ENCODE measurements at places on chromosomes 16 and 17.

DNA sequence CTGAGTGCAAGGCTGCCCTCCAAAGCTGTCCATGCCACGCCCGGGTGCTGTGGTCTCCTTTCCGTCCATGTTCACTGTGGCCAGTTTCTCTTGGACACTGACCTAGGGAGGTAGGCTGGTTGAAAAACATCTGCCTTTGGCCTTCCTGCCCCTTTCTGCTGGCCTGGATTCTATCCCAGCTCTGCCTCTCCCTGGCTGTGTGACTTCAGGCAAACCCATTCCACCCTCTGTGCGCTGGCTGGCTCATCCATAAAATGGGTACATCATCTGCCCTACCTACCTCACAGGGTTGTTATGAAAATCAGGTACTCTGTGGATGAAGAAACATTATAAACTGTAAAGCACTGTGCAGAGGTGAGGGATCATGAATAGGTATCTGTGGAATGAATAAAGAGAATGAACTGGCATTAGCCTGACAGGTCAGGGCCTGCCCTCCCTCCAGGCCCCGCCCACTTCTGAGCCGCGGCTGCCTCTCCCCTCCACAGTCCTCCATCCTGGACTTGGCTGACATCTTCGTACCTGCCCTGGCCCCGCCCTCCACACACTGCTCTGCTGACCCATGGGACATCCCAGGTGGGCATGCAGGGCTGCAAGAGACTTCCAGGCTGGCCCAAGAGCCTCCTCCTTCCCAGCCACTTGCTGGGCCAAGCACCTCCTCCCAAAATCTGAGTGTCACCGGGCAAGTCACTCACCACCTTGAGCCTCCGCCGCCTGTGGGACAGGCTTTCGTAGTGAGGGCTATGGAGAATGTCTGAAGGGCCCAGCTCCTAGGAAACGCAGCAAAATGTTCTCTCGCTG, 7.0 kb upstream of the SPATA20 start:
- no peak for DNase-seq

DNA sequence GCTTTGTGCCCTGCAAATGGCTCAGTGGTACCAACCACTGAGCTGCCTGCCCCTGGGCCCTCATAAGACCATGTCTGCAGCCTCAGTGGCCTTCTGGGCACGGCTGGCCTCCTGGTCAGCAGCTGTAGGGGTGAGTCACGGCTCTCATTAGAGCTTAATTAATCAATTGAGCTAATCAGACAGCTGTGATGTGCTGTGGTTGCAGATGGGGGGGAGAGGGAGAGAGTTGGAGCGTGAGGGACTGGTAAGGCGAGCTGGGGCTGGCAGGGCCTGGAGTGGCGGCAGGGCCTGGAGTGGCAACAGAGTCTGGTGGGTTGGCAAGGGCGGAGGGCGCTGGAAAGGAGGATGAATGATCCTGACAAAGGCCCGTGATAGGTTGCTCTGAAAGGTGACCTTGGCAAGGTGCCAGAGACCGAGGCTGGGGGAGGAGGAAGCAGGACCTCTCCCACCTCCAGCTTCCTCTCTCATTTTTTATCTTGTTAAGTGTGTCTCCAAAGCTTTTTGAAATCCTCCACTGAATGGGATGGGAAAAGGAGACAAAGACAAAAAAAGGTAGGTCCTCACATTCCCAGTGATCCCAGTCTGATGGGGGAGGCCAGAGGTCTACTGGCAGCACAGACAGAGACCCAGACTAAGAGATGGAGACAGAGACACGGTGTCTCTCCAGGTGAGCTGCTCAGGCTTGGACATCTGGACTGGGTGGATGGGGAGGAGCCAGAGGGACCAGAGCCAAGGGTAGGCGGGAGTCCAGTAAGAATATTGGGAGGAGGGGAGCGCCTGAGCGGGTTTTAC, 41.6 kb downstream of the DCAKD start:
- DNase-seq: no peak

DNA sequence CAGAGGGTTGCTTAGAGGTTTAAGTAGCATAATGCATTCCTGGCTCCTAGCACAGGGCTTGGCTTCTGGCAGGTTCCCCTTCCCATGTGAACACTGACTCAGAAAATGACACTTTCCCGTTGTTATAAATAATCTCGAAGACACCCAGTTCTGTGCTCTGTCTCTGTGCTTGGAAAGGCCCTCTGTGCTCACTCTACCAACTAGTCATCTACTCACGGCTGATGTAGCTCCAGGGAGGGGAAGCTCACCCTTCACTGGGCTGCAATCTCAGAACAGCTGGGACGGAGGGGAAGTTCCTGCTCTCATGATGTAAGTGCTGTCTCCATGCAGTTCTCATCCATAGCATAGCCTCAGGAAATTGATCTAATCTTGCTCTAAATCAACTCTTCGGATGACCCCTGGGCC, 230.5 kb upstream of the ASIC2 start:
- DNase-seq: no peak

DNA sequence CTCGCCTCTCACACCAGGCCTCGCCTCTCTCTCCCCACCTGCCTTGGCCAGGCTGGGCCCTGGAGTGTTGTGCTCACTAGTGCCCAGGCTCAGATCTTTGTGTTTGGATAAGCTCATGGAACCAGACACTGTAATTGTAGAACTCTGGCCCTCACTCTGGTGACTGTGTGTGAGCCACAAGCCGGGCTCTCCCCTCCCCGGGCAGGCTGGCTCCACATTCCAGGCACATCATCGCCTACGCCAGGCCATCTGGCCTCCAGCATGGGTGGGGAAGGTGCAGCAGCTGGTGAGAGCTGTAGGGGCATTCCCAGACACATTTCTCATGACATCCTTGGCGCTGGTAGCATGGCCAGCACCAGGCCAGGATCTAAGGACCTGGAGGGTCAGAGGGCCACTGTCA, 202.3 kb downstream of the RAB11FIP4 start:
- no peak for DNase-seq

- no peak for DNase-seq
Measured at GRCh38 chr17:48027322-48027981, 10.1 kb downstream of the COPZ2 start.

Data from putamen (tissue), 1 donor.